ENCODE measurements at places on chromosomes 2 and 18.

- peak; percentile 45 for DNase-seq
Observed at GRCh38 chr2:240143801-240144648, 3.6 kb upstream of the OTOS start.

DNA sequence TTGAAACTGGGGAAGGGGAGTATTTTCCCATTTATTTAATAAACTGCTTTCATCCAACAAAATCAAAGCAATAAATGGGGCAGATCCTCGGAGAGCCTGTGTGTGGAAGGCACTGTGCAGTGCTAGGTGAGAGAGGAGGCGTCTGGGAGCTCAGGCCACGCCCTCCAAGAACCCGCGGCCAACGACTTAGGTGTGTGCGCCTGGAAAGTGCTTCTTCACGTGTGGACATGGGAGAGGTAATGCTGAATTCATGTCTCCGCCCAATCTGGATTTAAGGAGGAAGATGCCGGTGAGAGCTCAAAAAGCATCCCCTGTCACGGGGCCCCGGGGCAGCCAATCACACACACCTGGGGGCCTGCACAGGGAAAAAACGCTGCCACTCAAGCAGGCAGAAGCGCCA, 77.4 kb downstream of the HDAC4 start:
- no peak for DNase-seq

GRCh38 chr2:22326250-22326649, 1058.7 kb upstream of the KLHL29 start:
- no peak for DNase-seq

GRCh38 chr2:3341336-3341735, 36.3 kb downstream of the EIPR1 start:
- no peak for DNase-seq

DNA sequence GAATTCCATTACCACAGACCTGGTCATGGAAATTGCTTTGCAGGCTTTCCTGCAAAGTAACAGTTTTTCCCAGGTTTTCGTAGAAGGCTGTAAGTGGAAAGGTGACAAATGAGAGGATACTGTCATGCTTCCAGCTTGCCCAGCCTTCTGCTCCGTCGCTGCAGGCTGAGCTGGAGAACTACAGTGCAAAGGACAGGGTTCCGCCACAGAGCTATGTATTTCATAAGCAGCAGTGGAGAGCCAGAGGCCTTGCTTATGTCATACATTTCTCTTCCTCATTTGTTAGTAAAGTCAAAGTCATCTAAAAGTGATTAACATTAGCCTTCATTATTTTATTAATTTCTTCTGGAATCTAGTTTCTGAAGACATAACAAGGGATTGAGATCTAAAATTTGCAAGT, 72.9 kb upstream of the RBM44 start:
- DNase-seq: no peak

- DNase-seq: no peak
Observed at GRCh38 chr18:37420315-37420880, 145.2 kb downstream of the CELF4 start.

DNA sequence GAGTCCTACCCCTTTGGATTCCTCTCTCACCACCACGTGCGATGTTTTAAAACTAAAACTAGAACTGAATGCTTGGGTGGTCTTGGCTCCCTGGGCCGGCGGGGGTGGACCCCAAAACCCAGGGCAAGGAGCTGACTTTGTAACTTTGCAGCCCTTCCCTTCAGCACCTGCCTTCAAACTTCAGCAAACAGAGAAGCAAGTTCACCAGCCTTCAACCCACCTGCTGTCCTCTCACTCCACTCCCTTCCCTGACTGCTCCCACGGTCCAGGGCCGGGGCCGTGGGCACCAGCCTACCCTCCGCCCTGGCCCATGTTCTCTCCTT, 54.5 kb downstream of the COL6A3 start:
- no peak for DNase-seq

- no peak for DNase-seq
Observed at GRCh38 chr18:8515142-8515865, 93.9 kb upstream of the RAB12 start.

- no peak for DNase-seq
Observed at GRCh38 chr2:62254424-62255266, 58.7 kb downstream of the B3GNT2 start.

- DNase-seq: no peak
Observed at GRCh38 chr2:176819306-176819705, 393.3 kb upstream of the HNRNPA3 start.

GRCh38 chr2:227802882-227803281, 10.8 kb upstream of the CCL20 start:
- DNase-seq: no peak

- DNase-seq: no peak
Observed at GRCh38 chr2:128716299-128716721, 397.6 kb upstream of the HS6ST1 start.

- DNase-seq: no peak
Observed at GRCh38 chr2:163625632-163626031, 110.2 kb downstream of the FIGN start.

GRCh38 chr2:5913711-5914395, 221.7 kb downstream of the SOX11 start:
- no peak for DNase-seq
